Activated CD4-positive, CD25-positive, alpha-beta regulatory T cell treated with anti-CD3 and anti-CD28 coated beads, Interleukin-2, amount 50 U/mL, for 72 hours (primary cell): ENCODE measurements at places on chromosomes 7 and 10.
A peak's percentile ranks its signal among the peaks of the same experiment; 100 is the strongest.

GRCh38 chr7:44338600-44338999, 13.2 kb upstream of the CAMK2B start:
- DNase-seq: no peak

DNA sequence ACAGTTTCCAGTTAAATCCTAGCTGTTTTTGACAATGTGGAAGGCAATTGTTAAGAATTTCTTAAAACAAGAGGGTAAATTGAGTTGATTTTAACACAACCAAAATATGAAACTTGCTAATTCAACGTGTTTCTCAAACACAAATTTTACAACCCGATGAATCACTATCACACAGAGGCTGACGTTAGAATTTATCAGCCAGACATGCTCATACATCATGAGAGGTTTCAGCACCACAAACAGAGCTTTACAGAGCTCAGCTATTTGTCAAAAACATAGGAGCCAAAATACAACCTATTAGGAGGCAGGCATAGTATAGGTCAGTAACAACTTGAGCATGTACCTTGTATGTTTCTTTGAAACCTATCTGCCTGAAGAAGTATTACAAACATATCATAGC, 36.1 kb downstream of the LRRN3 start:
- no peak for DNase-seq

- no peak for DNase-seq
These were observed 85.7 kb upstream of the AOAH start for GRCh38 chr7:36810032-36810431.

DNA sequence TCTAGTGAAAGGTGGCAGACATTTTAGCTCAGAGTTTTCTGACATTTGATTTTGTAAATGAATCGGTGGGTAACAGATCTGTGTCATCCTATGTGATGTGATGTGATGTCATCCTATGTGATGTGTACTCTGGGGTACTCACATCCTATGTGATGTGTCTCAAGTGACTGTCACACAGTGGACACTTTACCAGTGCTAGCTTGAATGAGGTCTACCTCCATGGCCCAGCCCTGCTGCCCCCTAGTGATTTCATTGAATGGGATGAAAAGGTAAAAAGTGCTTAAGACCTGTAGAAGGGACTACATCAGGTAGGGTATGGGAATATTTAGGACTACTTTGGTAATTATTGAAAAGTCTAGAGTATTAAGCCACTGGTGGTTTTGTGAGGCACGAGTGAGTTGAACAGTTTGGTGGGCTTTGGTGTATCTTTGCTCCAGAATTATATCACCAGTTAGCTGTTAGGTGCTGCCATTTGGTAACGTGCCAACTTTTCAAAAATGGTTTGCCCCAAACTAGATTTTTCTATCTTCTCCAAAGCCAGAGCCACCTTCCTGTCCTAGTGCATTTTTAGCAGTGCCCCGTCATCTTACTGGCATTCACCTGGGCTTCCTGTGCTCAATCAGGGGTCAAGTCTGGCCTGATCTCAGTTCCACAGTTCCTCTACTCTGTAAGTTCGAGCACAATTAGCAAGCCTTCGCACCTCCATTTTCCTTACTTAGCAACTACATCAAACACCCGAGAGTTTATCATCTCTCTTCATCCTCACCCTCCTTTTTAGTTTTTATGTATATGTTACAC, 9.7 kb downstream of the EIF4H start:
- no peak for DNase-seq

- no peak for DNase-seq
These were observed 48.1 kb downstream of the RGS10 start for GRCh38 chr10:119494236-119495020.

DNA sequence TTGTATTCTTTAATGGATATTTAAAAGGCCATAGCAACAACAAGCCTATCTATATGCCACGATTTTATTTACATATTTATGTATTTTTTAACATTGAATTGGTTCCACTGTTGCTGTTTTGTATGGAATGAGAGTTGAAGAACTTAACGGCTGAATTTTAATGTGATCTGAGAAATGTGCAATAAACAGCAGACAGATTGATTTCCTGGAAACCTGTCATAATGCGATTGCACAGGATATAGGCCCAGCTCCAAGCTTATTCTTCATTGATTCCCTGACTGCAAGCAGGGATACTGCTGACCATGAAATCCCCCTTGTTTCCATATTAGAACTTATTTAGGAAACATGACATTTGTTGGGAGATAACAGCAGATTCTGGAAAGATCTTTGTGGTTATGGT, 195.6 kb downstream of the KCND2 start:
- DNase-seq: no peak

DNA sequence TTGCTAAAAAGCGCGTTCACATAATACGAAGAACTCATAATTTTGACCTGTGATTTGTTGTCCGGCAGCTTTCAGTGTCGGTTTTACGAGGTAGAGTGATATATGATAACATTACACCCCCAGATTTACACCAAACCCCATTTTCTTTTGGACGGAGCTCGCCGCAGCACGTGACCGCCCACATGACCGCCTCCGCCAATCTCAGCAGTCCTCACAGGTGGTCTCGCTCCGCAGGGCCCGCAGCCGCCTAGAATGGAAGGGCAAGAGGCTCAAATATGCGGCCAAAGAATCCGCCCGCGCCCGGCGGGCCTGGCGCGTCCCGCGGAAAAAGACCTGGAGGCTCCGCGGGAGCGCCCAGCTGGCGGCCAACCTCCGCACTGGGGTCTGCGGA, at the start of gene HOXA7:
Gene HOXA7, minus strand, starts transcription at position 168 of the 391 bp plus-strand sequence. Its CDS starts 130 bp downstream, at position 38.
- DNase-seq: peak; percentile 32

DNA sequence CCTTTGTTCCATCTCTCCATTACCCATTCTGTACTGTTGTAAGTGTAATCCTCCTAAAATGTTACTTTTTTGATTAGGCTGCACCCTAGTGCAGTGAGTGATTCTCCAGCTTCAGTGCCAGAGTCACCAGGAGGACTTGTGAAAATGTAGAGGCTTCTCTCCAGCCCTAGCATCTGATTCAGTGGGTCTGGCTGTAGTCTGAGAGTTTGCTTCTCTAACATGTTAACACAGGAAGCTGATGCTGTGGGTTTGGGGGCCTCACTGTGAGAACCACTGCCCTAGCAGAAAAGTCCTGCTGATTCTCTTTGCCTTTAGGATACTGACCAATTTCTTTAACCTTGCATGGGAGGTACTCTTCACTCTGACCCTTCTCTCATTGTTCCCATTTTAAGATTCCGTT, 24.4 kb downstream of the CSGALNACT2 start:
- DNase-seq: no peak

DNA sequence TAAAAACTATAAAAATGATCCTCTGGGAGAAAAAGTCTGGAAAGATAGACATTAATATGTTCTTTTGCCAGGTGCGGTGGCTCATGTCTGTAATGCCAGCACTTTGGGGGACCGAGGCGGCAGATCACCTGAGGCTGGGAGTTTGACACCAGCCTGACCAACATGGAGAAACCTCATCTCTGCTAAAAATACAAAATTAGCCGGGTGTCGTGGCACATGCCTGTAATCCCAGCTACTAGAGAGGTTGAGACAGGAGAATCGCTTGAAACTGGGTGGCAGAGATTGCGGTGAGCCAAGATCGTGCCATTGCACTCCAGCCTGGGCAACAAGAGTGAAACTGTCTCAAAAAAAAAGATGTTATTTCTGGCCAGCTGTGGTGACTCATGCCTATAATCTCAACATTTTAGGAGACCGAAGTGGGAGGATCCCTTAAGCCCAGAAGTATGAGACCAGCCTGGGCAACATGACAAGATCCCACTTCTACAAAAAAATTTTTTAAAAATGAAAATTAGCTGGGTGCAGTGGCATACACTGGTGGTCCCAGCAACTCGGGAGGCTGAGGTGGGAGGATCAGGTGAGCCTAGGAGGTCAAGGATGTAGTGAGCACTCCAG, 101.9 kb upstream of the LRRN3 start:
- DNase-seq: no peak

GRCh38 chr7:123993996-123994395, 38.9 kb downstream of the TMEM229A start:
- DNase-seq: no peak

GRCh38 chr10:108894402-108895301, 1028.7 kb downstream of the XPNPEP1 start:
- no peak for DNase-seq

DNA sequence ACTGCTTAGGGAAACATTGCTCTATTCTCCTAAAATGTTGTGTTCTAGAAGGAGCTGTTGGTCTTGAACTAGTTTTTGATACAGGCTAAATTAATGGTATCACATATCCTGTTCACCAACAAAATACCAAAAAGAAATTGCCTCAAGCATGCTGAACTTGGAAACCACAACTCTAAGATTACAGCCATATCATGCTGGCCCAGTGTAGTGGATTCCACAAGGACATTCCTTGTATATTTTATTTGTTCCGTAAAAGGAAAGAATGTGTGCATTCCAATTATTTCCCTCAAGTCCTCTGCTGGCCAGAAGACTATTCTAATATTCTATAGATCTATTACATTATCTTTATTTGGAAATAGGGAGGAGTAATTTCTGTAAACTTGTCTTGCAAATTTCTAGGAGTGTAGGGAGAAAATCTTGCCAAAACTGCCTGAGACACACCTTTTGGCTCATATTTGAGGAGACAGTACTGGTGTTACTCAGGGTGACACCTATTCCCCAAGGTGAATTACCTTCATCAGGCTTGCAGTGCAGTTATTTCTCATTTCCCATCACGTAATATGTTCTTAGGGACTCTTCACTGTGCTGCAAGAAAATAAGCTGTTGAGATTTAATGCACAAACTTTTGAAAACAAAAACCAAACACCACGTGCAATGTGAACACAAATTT, 1.9 kb upstream of the NEBL start:
- DNase-seq: no peak

DNA sequence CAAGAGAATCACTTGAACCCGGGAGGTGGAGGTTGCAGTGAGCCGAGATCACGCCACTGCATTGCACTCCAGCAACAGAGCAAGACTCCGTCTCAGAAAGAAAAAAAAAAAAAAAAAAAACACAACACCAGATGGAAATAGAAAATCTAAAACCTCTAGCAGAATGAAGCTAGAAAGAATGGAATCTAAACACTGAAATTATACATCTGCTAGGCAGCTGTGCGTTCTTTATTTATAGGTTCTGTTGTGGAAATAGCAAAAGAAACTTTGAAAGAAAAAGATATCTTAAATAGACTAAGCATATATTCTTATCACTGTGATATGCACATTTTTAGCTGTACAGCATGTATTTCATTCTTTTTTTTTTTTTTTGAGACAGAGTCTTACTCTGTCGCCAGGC, 17.1 kb downstream of the BMPR1A start:
- no peak for DNase-seq

DNA sequence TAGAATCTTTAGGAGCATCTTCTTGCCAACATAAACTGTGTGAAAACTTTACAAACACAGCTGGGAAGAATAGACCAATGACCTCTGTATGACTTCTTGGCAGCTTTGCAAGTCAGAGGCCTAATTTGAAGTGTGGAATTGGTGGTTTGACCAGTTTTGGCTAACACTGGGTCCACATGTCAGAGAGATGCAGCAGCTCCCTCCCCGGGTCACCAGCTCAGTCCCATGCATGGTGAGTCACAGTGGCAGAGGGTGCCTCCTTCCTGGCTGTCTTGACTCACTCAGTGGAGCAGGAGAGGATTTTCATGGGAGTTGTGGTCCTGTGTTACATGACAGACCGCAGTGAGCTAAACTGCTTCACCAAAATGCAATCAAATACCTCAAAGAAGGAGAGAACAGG, 8.2 kb upstream of the STARD3NL start:
- DNase-seq: no peak

- no peak for DNase-seq
These were observed 1.7 kb downstream of the CCSER2 start for GRCh38 chr10:84329986-84330651.

DNA sequence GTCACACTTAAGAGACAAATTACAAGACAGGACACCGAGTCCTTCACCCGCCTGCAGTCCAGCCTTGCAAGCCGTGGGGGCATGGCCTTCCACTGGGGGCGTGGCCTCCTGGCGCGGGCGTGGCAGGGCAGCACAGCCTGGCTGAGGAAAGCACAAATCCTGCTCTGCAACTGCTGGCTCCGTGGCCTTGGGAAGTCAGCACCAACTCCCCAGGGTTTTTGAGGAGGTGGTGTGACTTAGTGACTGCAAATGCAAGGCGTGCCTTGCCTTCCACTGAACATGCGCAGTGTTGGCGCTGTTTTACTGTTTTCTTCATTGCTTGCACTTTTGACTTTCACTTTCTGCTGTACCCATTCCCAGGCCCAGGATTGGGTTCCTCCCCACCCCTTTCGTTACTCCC, 12.9 kb upstream of the BMS1 start:
- no peak for DNase-seq

DNA sequence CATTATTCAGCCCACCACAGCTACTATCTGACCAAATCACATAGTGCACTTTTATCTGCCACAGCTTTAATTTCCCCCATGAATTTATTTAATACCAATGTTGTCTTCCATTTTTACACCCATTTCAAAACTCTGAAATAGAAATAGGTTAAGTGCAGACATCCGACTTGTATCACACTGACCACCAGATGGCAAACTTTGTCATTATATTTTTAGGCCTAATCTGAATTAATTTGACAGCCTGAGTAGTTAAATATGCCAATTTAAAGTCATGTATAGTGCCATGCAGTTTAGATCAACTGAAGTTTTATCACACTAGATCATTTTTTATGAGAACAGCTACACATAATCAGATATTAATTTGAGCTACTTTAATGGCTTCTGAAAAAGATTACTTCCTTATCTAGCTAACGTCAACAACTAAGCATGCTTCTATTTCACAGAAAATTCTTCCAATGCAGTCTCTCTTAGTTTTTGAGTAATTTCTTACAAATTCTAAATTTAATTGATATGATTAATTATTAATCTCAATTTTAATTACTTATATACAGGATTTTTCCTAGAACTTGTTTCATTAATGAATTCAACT, 566.4 kb downstream of the GFRA1 start:
- DNase-seq: no peak

- no peak for DNase-seq
These were observed 67.7 kb upstream of the NEUROD6 start for GRCh38 chr7:31408140-31408729.

GRCh38 chr10:123245264-123245663, 91.1 kb downstream of the BUB3 start:
- DNase-seq: no peak

- DNase-seq: no peak
These were observed 380.9 kb downstream of the LRRTM3 start for GRCh38 chr10:67306588-67307205.

DNA sequence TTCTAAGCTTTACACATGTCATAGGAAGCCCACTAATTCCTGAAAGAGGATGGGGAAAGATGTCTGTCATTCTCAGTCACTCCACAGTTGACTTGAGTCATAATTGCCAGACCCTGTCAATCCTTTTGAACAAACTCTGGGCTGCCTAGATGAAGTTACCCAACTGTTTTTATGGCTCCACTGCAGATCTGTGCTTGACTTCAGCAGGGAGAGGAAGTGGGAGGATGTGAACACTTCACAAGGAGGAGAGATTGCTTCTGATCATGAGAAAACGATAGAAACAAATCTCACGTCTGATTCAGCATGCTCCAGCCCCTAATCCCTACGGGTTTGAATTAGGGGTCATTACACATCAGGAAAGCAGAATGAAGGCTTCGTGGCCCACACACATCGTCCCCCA, 596.6 kb upstream of the CELF2 start:
- DNase-seq: no peak

- no peak for DNase-seq
These were observed 58.2 kb downstream of the RBM33 start for GRCh38 chr7:155702616-155703015.
